Urothelium cell line (cell line): ENCODE measurements at places on chromosomes 7 and 10.

- DNase-seq, result peak; percentile 41
These were observed 2.8 kb downstream of the EEPD1 start for GRCh38 chr7:36155811-36156361.

- no peak for DNase-seq
These were observed 127.3 kb upstream of the HABP2 start for GRCh38 chr10:113425541-113425951.

GRCh38 chr10:89151857-89152256, 55.3 kb downstream of the CH25H start:
- no peak for DNase-seq

DNA sequence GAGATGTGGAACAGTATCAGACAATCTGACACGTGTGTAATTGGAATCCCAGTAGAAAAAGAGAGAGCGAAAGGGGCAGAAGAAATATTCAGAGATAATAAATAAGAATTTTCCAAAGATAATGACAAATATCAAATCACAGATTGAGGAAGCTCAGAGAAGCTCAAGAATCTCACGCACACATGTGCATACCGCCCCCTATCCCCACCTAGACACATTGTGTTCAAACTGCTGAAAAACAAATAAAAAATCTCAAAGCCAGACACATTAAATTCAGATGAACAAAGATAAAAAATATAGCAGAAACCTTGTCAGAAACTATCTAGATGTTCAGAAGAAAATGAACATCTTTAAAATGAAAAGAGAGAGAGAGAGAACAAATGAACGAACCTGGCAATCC, 17.2 kb downstream of the SFR1 start:
- no peak for DNase-seq

- DNase-seq, result no peak
These were observed 93.8 kb upstream of the NOBOX start for GRCh38 chr7:144497282-144497681.

- peak; percentile 63 for DNase-seq
These were observed 983 bp downstream of the TNRC18 start for GRCh38 chr7:5422396-5423305.

GRCh38 chr10:133401500-133401899, 7.5 kb downstream of the MTG1 start:
- no peak for DNase-seq

GRCh38 chr10:56383806-56384205, 22.7 kb upstream of the ZWINT start:
- DNase-seq, result no peak

DNA sequence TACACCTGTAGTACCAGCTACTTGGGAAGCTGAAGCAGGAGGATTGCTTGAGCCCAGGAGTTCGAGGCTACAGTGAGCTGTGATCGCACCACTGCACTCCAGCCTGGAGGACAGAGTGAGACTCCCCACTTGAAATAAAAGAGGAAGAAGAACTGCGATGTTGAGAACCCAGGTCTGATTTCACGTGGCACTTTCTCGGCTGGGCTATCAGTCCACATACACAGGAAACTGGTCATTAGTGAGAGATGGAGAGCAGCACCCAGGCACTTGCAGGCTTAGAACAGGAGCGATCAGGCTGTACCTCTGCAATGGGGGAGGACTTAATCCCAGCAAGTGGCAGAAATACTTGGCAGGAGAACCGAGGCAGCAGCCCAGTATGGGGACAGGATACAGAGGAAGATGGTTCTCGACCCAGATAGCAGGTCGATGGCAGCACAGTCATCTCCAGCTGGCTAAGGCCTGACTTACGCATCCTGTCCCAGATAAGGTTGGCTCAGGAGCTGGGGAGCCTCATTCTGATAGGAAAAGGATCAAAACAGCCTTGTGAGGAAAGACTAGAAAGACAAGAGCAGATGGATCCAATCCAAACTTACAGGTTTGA, 487.7 kb upstream of the AUTS2 start:
- DNase-seq, result no peak

- no peak for DNase-seq
These were observed 782.7 kb upstream of the CELF2 start for GRCh38 chr10:10235003-10235402.
